ENCODE measurements at places on chromosomes 13 and 19.

DNA sequence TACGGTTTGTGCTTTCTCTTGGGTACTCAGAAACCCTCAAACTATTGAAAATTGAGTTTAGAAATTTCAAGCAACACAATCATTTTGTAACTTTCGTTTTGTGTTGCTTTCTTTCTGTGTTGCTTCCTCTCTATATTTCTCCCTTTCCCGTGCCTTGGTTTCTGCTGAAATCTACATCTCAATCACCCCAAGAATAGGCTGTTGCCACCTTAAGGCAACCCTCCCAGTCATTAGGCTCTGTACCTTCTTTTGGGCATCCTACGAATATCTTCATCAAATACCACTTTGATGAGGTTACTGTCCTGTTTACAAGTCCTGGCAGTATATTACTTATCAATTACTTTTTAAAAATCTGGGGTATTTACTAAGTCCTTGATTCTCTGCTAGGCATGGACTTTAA lies 621.6 kb downstream of the GPC6 start:
- DNase-seq = no peak

DNA sequence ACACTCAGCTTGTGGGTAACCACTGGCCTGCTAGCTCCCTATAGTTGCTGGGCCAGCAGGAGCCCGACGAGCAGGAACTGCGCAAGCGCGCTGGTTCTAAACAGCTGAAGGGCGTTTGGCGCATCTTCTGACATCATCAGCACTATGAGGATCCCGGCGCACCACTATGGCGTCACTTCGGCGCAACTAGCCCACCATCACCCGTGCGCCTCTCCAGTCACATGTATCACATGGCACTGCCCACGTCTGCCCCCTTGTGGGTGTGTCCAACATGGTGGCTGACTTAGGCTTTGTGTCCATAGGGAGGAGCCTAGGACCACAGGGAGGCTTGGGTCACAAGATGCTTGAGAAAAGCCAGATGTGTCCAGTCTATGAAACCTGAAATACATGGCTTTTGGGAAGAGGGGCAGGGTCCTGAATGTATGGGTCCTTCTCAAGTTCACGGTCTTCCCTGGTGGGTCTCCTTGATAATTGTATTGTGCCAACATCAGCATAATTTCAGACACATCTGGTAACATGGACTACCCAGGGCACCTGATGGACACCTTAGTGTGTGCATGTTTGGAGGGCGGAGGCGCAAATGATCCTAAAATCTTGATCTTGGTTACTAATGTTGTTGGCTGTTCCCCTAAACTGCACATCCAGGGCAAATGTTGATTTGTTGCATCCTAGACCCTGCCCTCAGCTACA lies 18.0 kb downstream of the KLK4 start:
- no peak for DNase-seq

- DNase-seq = no peak
These were observed 24.6 kb upstream of the IRS2 start for GRCh38 chr13:109810761-109811510.

DNA sequence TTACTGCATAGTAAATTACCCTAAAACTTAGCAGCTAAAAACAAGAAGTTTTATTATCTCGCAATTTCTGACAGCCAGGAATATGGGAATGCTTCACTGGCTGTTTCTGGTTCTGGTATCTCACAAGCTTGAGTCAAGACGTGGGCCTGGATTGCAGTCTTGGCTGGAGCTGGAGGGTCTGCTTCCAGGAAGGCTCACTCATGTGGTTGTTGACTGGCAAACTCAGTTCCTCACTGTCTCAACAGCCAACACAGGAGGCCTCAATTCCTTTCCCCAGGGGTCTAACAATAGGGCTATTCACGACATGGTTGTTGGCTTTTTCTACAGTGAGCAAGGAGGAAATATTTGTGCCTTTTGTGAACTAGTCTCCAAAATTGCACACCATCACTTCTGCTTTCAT lies 146.3 kb downstream of the GPC5 start:
- no peak for DNase-seq

DNA sequence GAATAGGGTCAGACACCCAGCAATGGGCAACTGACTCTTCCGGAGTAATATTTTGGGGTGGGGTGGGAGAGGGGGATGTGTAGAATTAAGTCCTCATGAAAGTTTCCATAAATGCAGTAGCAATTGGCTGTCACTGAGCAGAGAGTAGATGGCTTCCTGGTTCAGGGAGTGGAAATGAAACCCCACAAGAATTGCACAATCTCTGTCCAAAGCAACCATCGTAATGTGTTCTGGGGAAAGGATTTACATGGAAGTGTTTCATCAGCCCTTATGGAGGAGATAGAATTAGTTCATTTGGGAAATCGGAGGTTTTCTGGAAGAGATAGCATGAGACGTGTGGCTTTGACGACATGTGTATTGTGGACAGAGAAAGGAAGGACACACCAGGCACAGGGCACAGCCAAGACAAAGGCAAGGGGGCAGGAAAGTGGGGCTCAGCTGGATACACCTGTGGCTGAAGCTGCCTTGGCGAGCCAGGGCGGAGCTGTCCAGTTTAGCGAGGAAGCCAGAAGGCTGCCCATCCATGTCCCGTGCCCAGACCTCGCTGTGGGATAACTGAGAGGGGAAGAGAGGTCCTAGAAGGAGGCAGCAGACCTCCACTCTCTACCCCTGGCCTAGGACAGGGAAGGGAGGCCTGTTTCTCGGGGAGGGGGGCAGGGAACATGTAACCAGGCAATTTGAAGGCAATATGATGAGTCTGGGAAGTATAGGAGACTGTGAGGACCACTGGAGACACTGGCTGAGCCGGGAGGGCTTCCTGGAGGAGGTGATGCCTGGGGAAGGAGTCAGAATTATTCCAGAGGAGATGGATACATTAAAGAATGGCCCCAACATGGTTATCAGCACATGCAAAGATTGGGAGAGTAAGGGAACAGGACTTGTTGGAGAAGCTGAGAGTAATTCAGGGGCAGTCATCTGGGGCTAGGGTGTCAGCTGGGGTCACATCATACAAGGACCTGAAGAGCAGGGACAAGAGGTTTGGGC lies 2.6 kb upstream of the CLEC4G start:
- DNase-seq = no peak

DNA sequence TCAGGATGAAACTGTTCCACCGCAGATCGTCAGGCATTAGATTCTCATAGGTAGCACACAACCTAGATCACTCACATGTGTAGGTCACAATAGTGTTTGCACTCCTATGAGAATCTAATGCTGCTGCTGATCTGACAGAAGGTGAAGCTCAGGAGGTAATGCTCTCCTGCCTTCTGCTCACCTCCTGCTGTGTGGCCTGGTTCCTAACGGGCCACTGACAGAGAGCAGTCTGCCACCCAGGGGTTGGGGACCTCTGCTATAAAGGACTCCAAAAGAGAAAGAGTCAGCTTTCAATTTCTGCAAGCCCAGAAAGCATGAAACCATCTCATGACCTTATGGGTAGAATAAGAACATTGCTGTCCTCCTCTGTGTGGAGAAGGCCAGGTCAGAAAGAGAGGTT lies 43.5 kb upstream of the PCCA start:
- no peak for DNase-seq

- DNase-seq = no peak
These were observed 9.8 kb upstream of the ZBTB45 start for GRCh38 chr19:58529405-58529804.

DNA sequence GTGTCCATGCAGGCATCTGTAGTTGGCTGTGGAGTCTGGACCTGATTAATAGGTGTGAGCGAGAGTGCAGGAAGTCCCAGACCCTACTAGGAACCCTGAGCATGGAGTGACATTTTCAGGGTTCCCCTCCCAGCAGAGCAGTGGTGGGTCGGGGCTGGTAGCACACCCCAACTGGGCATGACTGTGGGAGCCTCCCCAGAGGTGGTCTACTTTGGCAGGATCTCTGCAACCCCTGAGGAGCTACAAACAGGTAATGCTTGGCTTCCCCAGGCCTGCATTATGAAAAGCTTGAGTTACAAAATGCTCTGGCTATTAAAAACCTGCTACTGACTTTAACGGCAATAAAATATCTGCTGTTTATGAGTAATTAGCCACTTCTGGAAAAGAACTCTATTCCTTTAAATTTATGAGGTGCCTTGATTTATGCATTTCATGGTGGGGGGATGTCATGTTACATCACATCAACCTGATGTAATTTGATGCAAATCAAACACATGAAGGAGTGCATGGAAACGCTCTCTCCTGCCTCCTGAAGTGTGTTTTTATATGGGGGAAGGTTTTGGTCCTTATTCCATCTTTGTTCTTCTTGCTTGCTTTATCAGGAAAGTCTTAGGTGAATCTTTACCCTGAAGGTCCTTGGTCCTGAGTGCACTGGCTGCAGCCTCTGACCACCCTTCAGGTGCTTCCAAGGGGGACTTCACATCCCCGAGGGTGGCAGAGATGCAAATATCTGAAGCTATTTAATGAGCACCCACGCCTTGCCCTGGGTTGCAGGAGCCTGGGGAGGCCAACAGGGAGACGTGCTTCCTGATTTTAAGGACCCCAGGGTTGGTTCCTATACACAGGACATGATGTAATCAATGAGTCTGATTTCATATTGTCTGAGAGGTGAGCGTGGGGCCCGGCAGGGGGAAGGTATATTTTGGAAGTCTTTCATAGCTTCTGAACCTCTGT lies 54.0 kb downstream of the ZNF536 start:
- DNase-seq = no peak

- DNase-seq = no peak
These were observed 2.8 kb downstream of the PTGER1 start for GRCh38 chr19:14472202-14472938.

- no peak for DNase-seq
These were observed 161.9 kb downstream of the B3GLCT start for GRCh38 chr13:31361673-31362072.

DNA sequence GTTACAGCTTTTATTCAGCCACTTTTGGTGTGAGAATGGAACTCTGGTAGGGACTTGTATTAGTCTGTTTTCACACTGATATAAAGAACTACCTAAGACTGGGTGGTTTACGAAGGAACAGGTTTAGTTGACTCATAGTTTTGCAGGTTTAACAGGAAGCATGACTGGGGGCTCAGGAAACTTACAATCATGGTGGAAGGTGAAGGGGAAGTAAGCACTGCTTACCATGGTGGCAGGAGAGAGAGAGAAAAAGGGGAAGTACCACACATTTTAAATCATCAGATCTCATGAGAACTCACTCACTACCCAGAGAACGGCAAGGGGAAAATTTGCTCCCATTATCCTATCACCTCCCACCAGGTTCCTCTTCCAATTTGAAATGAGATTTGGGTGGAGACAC lies 942.2 kb downstream of the PCDH17 start:
- no peak for DNase-seq

DNA sequence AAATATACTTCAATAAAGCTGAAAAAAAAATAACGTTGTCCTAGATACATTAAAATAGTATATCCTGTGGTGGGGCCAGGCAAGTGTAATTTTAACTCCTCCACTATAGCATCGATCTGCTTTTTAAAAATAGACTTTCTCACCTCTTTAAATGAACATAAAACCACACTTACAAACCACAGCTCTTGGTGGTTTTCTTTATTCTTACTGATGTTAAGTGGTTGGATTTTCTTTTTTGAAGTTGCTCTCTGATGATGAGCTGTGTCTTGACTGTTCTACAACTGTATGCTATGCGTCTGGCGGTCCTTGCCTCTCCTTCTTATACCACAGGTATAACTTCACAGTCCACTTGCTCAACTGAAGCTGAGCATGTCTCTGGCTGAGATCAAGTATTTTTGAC lies 721.5 kb upstream of the KLHL1 start:
- DNase-seq = no peak

DNA sequence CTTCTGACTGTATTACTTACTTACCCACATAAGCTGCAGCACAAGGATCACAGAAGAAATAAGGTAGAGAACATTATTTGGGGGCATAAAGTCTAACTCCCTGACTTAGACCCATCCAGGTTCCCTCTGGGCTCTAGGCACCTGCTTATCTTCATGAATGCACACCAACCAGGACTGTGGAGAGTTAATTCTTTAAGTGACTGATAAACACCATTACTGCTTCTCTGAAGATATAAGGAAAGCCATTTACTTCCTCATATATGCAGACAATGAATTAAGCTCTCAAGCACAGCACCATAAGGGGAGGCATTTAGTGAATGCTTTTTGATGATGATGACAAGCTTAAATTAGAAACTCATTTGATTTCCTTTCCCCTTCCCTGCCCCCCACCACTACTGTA lies 22.5 kb downstream of the OBI1 start:
- DNase-seq = no peak

All from NCI-H460 (cell line).